ENCODE measurements at places on chromosomes 11 and 22.
A peak's percentile ranks its signal among the peaks of the same experiment; 100 is the strongest.

- DNase-seq = no peak
Measured at GRCh38 chr11:64223001-64223651, 2.9 kb downstream of the TRPT1 start.

DNA sequence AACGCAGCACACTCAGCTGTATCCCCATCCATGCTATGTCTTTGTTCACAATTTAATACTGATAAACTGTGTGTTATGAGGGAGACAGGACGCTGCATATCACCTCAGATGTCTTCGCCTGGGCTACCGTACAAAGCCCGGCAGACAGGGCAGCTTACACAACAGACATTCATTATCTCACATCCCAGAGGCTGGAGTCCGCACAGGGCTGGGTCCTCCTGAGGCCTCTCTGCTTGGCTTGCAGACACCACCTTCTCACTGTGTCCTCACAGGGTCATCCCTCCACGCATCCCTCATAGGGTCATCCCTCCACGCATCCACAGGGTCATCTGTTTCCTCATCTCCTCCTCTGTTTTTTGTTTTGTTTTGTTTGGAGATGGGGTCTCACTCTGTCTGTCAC, 61.2 kb downstream of the SHANK2 start:
- DNase-seq = no peak

DNA sequence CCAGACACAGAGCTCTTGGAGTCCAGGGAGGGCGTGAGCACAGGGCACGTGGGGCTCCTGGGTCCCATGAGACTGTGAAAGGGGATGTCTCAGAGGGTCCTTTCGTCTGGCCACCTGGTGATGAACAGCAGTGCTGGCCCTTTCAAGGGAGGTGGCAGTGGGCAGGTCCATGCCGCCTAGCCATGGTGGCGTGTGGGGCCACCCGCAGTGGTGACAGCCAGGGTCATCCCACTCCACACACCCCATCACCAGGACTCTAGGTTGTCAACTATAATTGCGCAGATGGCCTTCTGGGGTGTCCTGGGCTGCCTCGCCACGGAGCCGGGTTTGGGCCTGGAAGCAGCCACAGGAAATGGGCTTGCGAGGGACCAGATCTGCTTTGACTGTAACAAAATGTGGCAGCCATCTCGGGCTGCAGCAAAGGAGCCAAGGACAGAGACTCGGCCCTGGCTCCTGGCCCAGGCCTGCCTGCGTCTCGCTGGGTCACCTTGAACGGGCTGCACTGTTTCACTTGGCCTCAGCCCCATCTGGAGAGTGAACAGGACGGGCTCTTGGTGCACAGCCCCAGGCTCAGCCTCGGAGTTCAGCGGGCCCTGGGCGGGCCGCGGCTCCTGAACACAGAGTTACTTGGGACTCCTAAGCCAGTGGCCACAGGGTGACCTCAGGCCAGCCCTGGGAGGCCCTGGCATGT, 1350.5 kb downstream of the BRD1 start:
- DNase-seq = no peak

- no peak for DNase-seq
Measured at GRCh38 chr11:76702336-76703128, 32.0 kb upstream of the LRRC32 start.

DNA sequence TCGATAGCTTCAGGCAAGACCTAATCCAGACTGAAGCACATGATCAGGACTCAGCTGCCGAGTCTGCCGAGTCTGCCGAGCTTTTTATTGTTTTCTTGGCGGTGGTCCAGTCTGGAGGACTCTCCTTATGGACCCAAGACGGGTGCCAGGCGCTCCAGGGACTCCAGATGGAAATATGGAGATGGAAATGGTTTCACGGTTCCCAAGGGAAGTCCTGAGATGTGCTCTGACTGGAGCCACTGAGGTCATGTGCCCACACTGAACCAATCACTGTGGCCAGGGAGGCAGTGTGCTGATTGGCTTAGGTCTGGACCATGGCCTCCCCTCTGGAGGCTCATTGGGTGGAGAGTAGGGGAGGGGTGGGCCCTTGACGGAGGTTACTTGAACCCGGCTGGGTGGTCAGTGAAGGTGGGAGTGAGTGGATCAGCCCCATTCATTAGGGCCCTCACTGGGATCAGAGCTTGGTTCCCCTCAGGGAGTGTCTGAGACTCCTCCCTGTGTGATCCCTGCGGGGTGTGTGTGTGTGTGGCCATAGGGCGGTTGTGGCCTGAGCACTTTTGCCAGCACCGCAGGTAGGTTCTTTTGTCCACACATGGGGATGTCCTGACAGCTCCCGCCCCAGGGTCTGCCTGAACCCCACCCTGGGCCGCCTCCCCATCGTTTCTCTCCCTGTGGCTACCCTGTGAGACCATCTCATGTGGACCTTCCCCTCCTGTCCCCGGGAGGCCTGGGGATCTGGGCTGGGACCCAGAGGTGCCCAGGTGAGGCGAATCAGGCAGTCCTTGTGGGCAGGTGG, 14.0 kb downstream of the RPS6KA4 start:
- peak; percentile 94 for DNase-seq

GRCh38 chr11:116869610-116870009, 32.2 kb upstream of the APOA1 start:
- no peak for DNase-seq

DNA sequence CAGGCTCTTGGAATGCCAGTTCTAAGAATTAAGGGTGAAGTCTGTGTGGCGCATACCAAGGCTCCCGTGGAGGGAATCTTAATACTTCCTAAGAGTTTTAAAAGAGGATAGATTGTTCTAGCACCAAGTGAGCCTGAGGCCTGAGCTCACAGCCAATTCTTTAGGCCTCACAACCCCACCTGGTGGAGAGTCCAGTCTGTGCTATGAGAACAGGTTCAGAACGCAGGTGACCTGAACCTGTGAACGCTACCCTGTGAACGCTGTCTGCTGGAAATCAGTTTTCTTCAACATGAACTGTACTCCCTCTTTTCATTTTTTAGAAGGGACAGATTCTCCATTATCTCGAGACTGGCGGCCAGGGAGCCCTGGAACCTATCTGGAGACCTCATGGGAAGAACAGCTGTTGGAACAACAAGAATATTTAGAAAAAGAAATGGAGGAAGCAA, 43.2 kb upstream of the DLAT start:
- DNase-seq = peak; percentile 3

GRCh38 chr22:48277868-48278581, 1515.6 kb downstream of the TBC1D22A start:
- DNase-seq = no peak

DNA sequence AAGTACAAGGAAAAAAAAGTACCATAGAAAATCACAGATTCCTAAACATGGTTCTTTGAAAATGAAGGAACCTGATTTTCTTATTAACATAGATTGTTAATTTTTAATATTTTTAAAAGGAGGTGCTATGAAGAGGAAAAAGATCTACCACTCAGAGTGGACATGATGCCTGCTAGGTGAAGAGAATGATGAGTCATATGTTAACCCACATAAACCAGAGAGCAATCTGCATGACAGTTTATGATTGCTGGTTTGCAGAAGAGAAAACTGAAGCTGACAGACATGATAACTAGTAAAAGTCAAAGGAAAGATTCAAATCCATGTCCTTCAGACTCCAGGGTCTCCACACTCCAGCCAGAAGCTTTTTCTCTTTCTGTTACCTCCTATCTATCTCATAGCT, 1231.7 kb downstream of the LRRC4C start:
- no peak for DNase-seq

GRCh38 chr22:49929994-49930575, 11.7 kb downstream of the CRELD2 start:
- no peak for DNase-seq

- DNase-seq = no peak
Measured at GRCh38 chr11:77129842-77130756, 2.1 kb downstream of the MYO7A start.

GRCh38 chr11:73598719-73599379, 937 bp upstream of the FAM168A start:
- peak; percentile 79 for DNase-seq

DNA sequence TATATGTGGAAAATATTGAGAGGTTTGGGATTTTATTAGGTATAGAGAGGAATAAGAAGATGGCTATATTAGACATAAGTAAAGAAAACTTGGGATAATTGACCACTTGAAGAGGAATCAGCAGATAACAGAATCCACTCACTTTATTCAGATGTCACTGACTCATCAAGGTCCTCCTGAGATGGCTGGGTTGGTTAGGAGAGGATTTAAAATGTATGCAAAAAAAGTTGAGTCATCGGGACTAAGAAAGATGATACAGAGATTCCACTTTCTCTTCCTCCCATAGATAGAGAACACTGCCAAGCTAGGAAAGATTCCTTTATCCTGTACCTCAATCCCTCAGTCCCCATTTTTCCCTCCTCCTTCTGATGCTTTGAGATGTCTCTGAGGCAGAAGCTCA, at the start of gene OR6A2:
OR6A2 (minus strand) TSS at position 288 of the 400 bp plus-strand sequence. CDS start 3,981 bp downstream, outside the sequence.
- DNase-seq = no peak

GRCh38 chr22:17928391-17928790, 96.0 kb downstream of the MICAL3 start:
- DNase-seq = no peak

- no peak for DNase-seq
Measured at GRCh38 chr22:25849522-25849921, 107.5 kb downstream of the MYO18B start.

DNA sequence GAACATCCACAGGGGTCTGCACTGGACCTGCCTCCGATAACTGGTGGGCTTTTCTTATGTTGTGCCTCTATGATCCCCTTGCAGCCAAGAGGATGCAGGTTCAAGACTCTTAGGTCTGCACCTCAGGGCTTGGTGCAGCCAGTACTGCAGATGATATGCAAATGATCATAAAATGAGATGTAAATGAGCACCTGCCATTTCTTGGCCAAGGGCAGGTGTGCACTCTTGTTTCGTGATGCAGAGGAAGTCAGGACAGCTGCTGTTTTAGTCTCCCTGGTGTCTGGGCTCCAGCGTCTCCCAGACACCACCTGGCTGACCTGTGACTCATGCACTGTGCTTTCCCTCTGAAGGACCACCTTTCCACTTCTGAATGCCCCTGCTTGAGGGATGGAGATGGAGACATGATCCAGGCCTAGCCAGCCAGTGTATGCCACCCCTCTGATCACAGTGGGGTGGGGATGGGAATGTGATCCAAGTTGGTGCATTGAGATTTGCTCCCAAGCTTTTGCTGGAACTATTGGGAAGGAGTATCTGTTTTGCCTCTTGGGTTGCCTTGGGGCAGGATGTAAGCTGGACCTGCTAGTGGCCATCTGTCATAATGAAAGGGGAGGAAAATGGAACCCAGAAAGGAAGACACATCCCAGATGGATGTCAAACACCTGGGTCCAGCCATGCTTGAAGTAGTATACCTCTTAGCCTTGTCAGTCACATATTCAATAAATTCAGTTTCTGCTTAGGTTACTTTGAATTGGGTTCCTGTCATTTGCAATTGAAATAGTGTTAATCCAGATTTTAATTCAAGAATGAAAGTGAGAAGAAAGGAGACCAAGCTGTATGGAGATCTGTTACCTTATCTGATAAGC, 3.3 kb upstream of the KCNJ11 start:
- DNase-seq = no peak

Measured in NCI-H2227 treated with DMSO at 0.1 percent for 48 hours (cell line).